ENCODE measurements at places on chromosomes 12 and 14.

DNA sequence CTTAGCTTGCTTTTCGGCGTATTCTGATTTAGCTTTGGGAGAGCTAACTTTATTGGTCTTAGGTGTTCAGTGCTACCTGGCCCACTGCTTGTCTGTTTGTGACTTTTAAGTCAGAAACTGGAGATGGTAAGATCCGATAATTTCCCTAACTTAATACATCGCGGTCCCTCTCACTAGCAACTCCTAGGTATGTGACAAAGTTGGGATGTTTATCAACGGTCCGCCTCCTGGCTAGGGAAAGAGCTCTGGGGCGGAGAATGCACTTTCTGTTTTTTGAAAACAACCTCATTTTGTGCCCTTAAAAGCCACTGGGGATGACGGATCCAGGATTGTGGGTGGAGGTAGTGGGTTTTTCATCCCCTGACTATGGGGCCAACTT, 1.2 kb downstream of the CDKN1B start:
- DNase-seq, result no peak

DNA sequence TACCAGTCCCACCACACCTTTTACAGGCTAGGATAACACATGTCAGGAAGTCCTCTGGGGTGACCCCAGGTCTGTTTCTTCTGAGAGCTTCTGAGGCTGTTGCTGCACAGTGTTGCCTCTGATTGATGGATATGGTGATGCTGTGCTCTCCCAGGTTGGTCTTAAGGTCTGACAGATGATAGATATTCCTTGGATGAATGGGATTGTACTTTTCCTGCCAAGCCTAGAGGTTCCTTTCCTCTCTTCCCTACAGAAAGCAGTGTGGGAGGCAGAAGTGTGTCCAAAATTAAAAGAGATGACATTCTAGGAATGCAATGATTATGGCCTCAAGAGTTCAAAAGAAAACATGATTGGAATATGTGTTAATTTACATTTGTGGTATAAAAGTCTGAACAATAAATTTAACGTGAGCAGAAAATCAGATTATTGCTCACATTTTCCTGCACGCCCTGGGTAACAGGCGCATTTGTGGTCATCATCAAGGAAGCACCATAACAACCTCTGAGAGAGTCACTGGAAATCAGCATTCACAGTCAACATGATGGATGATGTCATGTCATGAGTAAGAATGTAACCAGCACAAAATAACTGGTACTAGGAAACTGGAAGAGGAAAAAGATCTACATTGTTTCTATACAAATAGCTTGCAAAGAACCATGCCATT, 73.7 kb downstream of the BBS10 start:
- no peak for DNase-seq

DNA sequence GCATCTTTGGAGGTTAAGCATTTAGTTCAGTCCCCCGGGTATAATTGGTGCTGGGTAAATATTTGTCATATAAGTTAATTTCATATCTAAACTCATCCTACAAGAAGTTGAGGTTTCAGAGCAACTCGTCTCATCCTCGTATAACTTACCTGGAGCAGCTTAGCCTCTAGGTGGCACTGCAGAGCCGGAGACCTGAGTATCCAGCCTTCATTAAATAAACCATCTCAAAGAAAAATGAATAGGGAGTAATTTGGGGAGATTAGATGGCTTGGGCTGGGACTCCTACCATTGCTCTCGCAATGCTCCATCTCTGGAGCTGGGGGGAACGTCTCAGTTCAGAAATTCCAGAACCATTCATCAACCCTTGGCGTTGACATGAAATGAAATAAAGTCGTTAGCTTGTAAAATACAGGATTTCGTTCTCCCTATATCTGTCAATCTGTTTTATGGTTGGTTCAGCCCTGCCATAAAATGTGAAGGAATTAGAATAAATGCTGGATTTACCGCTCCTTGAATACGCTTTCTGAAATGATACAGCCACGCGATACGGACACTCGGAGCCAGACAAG, 122.9 kb upstream of the TMEM132D start:
- no peak for DNase-seq

GRCh38 chr12:96098631-96099030, 63.2 kb upstream of the LTA4H start:
- no peak for DNase-seq

DNA sequence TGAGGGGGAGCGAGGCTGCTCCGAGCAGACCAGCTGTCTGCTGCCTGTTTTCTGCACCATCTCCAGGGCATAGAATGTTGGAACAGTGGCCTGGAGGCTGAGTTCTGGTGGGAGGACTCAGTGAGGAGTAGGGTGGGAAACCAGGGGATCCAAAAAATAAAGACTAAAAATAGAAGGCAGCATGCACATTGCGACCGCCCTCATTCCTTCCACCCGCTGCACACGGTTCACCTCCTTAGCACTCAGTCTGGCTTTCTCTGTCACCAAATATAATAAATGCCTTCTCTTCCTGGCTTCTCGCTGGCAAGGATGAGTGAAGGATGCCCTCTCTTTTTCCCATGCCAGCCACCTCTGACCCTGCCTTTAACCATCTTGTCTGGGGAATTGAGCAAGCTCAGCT, 146.2 kb downstream of the AACS start:
- no peak for DNase-seq

- peak; percentile 98 for DNase-seq
These were observed 9.0 kb downstream of the TPH2 start for GRCh38 chr12:71947645-71948105.

- peak; percentile 86 for DNase-seq
These were observed 163.4 kb downstream of the GARIN6 start for GRCh38 chr12:99810718-99811593.

All from NCI-H2081 (cell line).